Mesothelial cell of epicardium (in vitro differentiated cells): ENCODE measurements at places on chromosomes 7 and 10.

- no peak for DNase-seq
- H3K4me3 ChIP-seq = no peak overlapping the region
- H3K27me3 ChIP-seq = no peaks in the 10 kb centered on the region
- H3K27ac ChIP-seq = no peak overlapping the region
Observed at GRCh38 chr7:70460071-70460470, 671.9 kb upstream of the GALNT17 start.

- no peak overlapping the region for H3K4me3 ChIP-seq
- H3K27ac ChIP-seq = no peak overlapping the region
- no peaks in the 10 kb centered on the region for H3K27me3 ChIP-seq
Observed at GRCh38 chr10:33215635-33216034, 118.8 kb downstream of the NRP1 start.

DNA sequence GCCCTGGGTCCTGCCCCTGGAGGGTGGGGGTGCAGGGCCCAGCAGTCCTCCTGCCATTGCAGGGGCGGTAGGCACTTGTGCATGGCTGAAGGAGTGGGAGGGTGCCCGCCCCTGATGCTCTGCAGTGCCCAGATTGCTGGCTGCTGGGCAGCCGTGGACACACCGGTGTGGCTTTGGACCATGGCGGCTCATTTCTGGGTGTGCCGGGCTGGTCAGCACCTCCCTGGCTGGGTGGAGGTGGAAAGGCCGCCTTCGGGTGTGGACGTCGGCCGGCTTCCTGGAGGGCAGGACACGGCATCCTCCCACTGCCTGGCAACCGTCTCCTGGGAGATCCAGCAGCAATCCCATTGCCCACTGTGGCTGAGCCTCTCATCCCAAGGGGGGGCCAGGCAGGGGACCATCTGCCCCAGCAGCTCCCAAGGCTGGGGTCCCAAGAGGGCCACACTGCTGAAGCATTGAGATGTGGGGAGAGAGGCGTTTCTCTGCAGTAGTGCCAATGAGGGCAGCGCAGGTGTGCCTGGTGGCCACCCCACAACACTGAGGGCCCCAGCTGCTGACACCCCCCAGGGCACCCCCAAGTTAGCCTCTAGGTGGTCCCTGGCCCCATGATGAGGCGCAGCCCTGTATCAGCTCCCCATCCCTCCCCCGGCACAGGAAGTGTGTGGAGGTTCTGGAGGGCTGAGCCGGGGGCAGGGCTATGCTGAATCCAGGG is 12.9 kb downstream of the TTYH3 start:
- H3K36me3 ChIP-seq = peaks cover 2% of the 10 kb centered on the region
- peak overlapping the region; percentile 77 for H3K27ac ChIP-seq
- DNase-seq = no peak
- H3K27me3 ChIP-seq = no peaks in the 10 kb centered on the region

DNA sequence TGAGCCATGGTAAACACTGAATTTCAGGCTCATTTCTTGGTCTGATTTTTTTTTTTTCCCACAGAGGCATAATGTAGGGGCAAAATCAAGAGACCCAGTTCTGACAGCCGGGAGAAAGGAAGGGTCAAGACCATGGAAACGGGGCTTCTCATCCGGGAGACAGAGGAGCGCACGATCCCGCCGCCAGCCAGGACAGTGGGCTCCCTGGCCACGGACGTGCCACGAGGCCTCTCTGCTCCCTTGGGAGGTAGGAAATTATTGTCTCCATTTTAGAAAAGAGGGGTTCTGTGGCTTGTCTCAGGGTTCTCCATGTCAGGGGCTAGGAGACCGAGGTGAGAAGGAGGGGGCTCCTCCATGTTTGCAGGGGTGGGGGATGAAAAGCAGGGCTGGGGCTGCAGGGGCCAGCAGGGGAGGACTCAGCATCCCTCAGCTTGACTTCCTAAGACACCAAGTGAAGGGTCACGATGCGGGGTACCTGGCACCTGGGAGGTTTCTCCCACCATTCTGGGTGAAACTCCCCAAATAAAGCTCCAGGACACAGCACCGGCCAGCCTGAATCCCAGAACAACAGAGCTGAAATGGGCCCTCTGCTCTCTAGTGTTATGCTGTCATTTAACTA is 37.6 kb downstream of the PPIF start:
- no peaks in the 10 kb centered on the region for H3K27me3 ChIP-seq
- peak overlapping the region; percentile 24 for H3K27ac ChIP-seq
- H3K4me3 ChIP-seq = no peak overlapping the region
- no peaks in the 10 kb centered on the region for H3K36me3 ChIP-seq

DNA sequence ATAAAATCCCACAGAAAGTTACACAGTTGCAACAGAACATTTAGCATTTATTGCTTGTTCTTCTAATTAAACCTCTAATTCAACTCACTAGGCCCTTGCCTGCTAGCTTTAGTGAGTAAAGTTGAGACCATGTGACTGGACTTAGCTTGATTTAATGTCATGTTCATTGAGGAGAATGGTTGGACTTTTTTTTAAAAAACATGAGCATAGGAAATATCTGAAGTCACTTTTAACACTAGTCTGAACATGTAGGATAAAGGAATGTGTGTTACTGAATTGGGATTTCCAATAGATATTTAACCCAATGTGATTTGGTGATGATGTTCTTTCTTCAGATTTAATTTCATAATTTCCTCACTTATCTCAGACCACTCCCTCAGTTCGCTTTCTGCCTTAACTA is 24.6 kb upstream of the GLCCI1 start:
- no peaks in the 10 kb centered on the region for H3K27me3 ChIP-seq
- peaks cover 3% of the 10 kb centered on the region for H3K4me1 ChIP-seq
- H3K36me3 ChIP-seq = no peaks in the 10 kb centered on the region
- no peak overlapping the region for H3K27ac ChIP-seq
- H3K4me3 ChIP-seq = no peak overlapping the region

- H3K4me3 ChIP-seq = no peak overlapping the region
- peaks cover 10% of the 10 kb centered on the region for H3K36me3 ChIP-seq
- DNase-seq = no peak
- H3K27me3 ChIP-seq = no peaks in the 10 kb centered on the region
Observed at GRCh38 chr10:24849501-24850299, 102.7 kb downstream of the PRTFDC1 start.

DNA sequence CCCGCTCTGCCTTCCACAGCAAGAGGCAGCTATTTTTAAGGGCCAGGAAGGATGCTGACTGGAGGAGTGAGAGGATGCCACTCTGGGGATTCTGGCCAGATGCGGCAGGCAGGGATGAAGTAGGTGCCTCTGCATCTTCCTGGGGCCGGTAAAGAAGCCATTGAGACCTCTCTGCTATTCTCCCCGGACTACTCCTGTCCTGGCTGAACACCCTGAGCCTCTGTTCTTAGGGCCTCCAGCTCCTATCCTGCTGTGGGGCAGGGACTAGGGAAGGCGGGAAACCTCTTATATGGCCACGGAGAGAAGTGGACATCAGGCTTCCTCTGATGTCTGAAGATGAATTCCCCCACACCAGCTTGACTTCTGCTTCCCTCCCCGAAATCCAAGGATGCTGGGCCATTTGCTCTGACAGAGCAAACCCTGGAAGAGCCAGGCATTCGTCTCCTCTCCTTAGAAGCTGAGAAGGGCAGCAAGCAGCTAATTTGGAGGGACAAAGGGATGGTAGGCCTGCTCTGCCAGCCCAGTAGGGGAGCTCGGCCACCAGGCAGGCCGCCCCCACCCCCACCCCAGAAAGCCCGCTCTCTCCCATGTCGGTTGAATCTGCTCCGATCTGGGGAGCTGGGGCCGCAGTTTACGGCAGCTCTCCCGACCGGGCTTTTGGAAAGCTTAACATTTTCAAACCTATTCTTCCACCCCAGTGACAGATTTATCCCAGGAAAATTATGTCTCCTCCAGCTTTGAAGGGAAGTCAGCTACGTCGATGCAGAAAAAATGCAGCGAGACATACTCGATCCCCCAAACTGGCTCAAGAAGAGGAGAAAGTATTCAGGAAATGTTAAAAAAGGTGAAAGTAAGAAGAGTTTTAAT is 2.8 kb downstream of the FGF8 start:
- H3K4me1 ChIP-seq = peaks cover 10% of the 10 kb centered on the region
- H3K27me3 ChIP-seq = peaks cover 92% of the 10 kb centered on the region
- H3K36me3 ChIP-seq = peaks cover 8% of the 10 kb centered on the region
- no peak for DNase-seq

DNA sequence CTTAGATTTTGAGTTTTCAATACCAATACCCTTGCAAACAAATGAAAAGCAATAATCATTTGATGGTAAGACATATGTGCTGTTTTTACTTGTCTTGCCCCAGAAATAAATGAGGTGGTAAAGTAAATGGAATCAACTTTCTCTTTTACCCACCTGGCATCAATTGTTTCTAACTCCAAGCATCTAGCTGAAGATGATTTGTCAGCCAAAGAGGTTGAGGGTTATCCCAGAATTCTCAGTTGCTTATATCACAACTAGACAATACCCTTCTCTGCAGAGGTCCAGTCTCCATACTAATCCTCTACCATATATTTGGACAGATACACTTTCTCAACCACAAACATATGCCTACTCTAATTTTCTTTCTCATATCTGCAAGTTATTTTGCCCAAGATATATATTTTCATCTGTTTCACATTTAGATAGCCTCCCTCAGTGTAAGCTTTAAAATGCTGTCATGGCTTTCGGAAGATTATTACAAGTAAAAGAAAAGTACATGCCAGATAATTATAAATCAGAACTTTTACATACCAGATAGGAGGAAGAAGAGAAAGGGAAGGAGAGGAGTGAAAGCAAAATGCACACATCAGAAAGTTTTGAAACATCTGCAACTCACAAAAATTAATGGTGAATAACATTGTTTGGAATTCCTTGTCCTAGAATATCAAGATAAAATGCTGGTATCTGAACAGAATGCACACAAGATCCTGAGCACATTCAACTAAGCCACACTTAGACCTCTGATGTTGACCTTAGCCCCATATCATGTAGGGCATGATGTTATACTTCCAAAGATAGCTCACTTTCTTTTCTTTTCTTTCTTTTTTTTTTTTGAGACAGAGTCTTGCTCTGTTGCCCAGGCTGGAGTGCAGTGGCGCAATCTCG is 146.6 kb downstream of the REEP3 start:
- peaks cover 48% of the 10 kb centered on the region for H3K4me1 ChIP-seq
- peaks cover 10% of the 10 kb centered on the region for H3K27me3 ChIP-seq
- H3K36me3 ChIP-seq = no peaks in the 10 kb centered on the region
- DNase-seq = no peak
- H3K4me3 ChIP-seq = no peak overlapping the region

GRCh38 chr7:155590215-155591018 is 44.1 kb upstream of the CNPY1 start:
- no peak for DNase-seq
- no peak overlapping the region for H3K27ac ChIP-seq
- no peaks in the 10 kb centered on the region for H3K36me3 ChIP-seq
- H3K4me3 ChIP-seq = no peak overlapping the region
